ENCODE measurements at places on chromosomes 2 and 18. TPM values are rescaled to one million over a fixed set of nuclear protein-coding genes. Genes with fewer than 3 reads are reported as not detected.

- H3K4me1 ChIP-seq: peaks cover 39% of the 10 kb centered on the region
- H3K4me3 ChIP-seq: no peak overlapping the region
- no peak for DNase-seq
- H3K27ac ChIP-seq: peak overlapping the region; percentile 65
- H3K36me3 ChIP-seq: no peaks in the 10 kb centered on the region
- peaks cover 19% of the 10 kb centered on the region for H3K27me3 ChIP-seq
Observed at GRCh38 chr2:8455236-8456150, 226.4 kb upstream of the ID2 start.

GRCh38 chr2:200578778-200579177 lies 7.0 kb upstream of the AOX1 start:
- H3K27ac ChIP-seq: no peak overlapping the region
- no peaks in the 10 kb centered on the region for H3K27me3 ChIP-seq
- DNase-seq: no peak
- H3K36me3 ChIP-seq: no peaks in the 10 kb centered on the region
- H3K4me3 ChIP-seq: no peak overlapping the region

GRCh38 chr2:232058931-232059330 lies 97.4 kb downstream of the DIS3L2 start:
- H3K4me1 ChIP-seq: no peaks in the 10 kb centered on the region
- H3K4me3 ChIP-seq: no peak overlapping the region
- H3K27me3 ChIP-seq: no peaks in the 10 kb centered on the region
- H3K27ac ChIP-seq: no peak overlapping the region
- no peaks in the 10 kb centered on the region for H3K36me3 ChIP-seq
- no peak for DNase-seq

DNA sequence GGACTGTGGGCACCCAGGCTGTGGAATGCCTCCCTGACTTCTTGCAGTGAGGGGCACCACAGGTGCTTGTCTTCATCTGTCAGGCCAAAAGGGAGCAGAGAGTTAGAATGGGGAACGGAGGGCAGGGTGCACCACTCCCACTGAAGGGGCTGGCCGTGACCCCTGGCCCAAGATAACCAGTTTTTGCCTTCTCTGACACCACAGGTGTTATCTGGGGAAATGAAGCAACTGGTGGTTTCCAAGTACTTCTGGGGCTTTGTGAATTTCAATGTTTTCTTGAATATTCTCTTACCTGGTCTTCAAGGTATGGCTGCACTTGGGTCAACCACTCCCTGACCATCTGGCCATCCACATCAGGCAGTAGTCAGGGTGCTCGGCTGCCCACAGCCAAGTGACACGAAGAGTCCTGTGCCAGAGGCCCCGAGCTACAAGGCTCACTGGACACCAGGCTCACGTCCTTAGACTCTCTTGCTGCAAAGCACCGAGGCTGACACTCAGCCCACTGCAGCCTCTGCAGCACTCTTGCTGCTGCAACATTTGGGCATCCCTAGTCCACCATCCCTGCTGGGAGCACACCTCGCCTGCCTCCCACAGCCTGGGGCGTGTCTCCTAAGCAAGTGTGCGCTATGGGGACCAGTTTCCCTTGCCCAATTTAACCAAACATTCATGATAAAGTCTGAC lies 57.0 kb downstream of the FAM178B start:
- no peaks in the 10 kb centered on the region for H3K27me3 ChIP-seq
- no peaks in the 10 kb centered on the region for H3K36me3 ChIP-seq
- peaks cover 11% of the 10 kb centered on the region for H3K4me1 ChIP-seq
- H3K4me3 ChIP-seq: no peak overlapping the region
- H3K27ac ChIP-seq: no peak overlapping the region

DNA sequence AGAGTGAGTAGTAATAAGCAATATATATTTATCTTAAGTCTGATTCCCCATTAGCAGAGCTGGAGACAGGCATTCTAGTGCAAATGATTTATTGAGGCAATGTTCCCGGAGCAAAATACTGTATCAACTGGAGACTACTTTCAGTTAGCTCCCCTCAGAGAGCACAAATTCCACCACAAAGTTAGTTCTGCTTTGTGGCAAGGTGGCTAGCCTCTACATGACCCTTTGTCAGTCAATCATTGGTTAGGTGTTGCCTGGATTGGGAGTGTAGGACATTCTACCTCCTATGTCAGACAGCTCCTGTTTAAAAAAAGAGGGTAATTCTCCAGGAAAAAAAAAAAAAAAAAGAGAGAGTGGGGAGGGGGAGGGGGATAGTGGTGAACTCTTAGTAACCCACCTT lies 402.2 kb downstream of the NR4A2 start:
- H3K4me3 ChIP-seq: no peak overlapping the region
- no peak overlapping the region for H3K27ac ChIP-seq
- no peak for DNase-seq
- H3K27me3 ChIP-seq: no peaks in the 10 kb centered on the region
- no peaks in the 10 kb centered on the region for H3K4me1 ChIP-seq

- H3K4me1 ChIP-seq: no peaks in the 10 kb centered on the region
- no peak for DNase-seq
- H3K27me3 ChIP-seq: no peaks in the 10 kb centered on the region
- no peaks in the 10 kb centered on the region for H3K36me3 ChIP-seq
- H3K4me3 ChIP-seq: no peak overlapping the region
- no peak overlapping the region for H3K27ac ChIP-seq
Observed at GRCh38 chr2:31150120-31150670, 12.0 kb upstream of the GALNT14 start.

DNA sequence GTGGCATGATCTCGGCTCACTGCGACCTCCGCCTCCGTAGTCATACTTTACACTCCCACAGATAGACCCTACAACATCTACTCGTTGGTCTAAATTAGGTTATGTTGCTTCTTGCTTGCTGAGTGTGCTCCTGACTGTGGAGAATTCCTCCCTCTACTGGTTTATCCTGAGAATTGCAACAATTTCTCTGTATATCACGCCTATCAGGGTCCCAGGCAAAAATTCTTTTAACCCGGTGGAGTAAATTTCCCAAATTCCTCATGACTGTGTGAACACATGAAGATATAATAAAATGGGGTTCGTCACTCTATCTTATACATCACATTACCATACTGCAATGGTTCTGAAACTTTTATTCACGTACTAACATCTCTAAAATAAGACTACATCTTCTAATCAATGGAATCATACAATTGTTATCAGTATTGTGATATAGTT lies 156.7 kb downstream of the EVA1A start:
- no peak overlapping the region for H3K4me3 ChIP-seq
- H3K27ac ChIP-seq: no peak overlapping the region
- no peaks in the 10 kb centered on the region for H3K27me3 ChIP-seq
- DNase-seq: no peak

DNA sequence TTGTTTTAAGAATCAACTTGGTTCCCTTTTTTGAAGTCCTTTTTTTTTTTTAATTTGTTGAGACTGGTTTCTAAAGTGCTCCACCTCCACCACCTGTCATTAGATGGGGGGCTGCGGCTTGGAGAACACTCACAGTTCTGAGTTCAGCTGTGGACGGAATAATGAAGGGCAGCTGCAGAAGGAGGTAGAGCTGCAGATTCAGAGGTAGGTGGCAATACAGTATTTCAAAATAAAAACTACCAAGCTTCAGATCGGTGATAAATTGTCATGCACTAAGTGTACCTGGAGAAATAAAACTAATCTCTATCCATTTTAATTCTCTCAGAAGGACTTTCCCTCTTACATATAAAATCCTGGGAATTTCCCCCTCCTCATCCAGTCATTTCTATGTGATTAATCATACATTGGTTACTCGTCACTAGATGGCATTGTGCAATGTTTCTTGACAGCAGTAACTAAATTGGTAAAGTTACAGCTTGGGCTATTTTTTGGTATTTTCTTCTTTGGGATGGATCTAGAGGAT lies 81.1 kb upstream of the SLC39A10 start:
- no peaks in the 10 kb centered on the region for H3K36me3 ChIP-seq
- peak; percentile 83 for DNase-seq
- no peak overlapping the region for H3K4me3 ChIP-seq
- no peaks in the 10 kb centered on the region for H3K27me3 ChIP-seq

- no peaks in the 10 kb centered on the region for H3K4me1 ChIP-seq
- no peaks in the 10 kb centered on the region for H3K36me3 ChIP-seq
- H3K27ac ChIP-seq: no peak overlapping the region
- no peak for DNase-seq
- no peaks in the 10 kb centered on the region for H3K27me3 ChIP-seq
Observed at GRCh38 chr2:168705534-168706470, 96.6 kb upstream of the NOSTRIN start.

- no peaks in the 10 kb centered on the region for H3K4me1 ChIP-seq
- no peak overlapping the region for H3K4me3 ChIP-seq
- H3K27me3 ChIP-seq: no peaks in the 10 kb centered on the region
- no peak overlapping the region for H3K27ac ChIP-seq
Observed at GRCh38 chr2:225354281-225354774, 45.2 kb upstream of the NYAP2 start.

DNA sequence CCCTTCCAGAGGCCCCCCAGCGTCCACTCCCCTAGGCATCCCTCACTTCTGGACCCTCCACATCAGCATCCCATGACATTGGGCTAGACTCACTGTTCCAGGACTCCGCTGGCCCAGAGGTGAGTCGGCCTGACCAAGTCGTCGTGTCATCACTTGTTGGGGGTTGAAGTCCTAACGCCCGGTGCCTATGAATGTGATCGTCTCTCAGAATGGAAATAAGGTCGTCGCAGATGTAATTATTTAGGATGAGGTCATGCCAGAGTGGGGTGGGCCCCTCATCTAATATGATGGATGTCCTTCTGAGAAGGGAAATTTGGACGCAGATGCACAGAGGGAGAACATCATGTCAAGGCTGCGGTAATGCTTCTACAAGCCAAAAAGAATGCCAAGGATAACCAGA lies 142.7 kb downstream of the AGAP1 start:
- no peaks in the 10 kb centered on the region for H3K27me3 ChIP-seq
- DNase-seq: no peak
- no peak overlapping the region for H3K27ac ChIP-seq

DNA sequence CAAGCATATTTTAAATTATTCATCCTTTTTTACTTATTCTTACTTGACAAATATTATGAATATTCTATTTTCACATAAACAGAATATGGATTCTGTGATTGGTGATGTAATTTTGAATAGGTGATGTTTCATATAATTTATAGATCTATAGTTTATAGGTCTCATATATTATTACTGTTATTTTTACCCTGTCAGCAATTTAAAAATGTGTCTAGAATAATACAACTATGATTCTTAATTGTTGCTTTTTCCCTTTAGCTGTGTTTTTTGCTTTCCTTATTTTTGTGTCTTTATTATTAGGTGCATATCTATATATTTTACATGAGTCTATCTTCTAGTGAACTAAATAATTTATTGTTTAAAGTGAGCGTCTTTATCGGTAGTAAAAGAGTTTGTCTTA lies 226.7 kb upstream of the FSIP2 start:
- H3K27ac ChIP-seq: no peak overlapping the region
- DNase-seq: no peak
- no peaks in the 10 kb centered on the region for H3K36me3 ChIP-seq
- no peaks in the 10 kb centered on the region for H3K4me1 ChIP-seq
- no peak overlapping the region for H3K4me3 ChIP-seq

DNA sequence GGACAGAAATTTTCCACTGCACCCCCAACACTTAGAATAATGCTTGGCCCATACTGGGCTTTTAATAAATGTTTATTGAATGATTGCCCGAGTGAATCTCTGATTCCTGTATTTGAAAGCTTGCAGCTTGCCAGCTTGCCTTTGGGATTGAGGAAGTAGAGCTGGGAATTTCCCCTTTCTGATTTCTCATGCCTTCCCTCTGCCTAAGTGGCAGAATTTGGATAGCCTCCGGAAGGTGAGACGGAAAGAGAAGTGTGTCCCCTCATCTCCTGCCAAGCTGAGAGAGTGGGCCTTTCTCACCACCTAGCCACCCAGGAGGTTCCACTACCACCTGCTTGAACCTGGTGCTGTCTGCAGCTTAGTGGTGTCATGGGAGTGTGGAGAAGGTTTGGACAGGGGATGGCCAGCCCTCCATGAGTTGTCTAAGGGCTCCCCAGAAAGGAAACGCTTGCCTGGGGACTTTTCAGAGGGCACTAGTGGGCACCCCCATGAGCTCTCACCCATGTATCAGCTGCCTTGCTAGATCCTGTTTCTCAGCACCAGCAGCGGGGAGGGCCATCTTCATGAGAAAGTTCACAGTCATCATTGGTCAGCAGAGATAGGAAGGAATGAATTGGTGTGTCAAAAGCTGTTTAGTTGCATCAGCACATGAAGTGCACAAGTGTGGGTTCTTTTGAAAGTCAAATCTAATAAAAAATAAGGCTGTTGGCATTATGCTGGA lies 8.6 kb upstream of the NCOA1 start:
- H3K4me3 ChIP-seq: no peak overlapping the region
- no peaks in the 10 kb centered on the region for H3K27me3 ChIP-seq
- DNase-seq: no peak
- H3K4me1 ChIP-seq: no peaks in the 10 kb centered on the region
- H3K27ac ChIP-seq: peak overlapping the region; percentile 83

DNA sequence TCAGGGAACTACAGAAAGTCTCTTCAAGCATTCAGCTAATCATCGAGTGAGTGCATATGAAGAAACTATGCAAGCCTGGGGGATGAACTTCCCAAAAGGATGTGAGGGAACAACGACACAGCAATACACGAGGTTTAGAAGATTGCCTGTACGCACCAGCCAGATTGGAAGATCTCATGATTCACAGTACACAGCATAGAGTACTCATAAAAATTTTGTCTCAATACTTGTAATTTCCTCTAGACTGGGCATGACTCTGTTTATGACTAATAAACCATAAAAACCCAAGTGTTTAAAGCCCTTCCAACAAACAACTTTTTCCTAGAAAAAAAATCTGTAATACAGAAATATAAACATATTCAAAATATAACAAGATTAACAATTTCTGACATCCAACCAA lies 279.7 kb downstream of the KCNJ3 start:
- no peak for DNase-seq
- no peaks in the 10 kb centered on the region for H3K36me3 ChIP-seq
- H3K27me3 ChIP-seq: no peaks in the 10 kb centered on the region

DNA sequence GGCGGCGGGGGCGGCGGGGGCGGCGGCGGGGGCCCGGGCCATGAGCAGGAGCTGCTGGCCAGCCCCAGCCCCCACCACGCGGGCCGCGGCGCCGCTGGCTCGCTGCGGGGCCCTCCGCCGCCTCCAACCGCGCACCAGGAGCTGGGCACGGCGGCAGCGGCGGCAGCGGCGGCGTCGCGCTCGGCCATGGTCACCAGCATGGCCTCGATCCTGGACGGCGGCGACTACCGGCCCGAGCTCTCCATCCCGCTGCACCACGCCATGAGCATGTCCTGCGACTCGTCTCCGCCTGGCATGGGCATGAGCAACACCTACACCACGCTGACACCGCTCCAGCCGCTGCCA lies 644 bp downstream of the ONECUT2 start:
- no peak overlapping the region for H3K4me3 ChIP-seq
- DNase-seq: no peak
- H3K36me3 ChIP-seq: no peaks in the 10 kb centered on the region
- H3K4me1 ChIP-seq: peaks cover 54% of the 10 kb centered on the region

- H3K36me3 ChIP-seq: no peaks in the 10 kb centered on the region
- H3K27me3 ChIP-seq: peaks cover 29% of the 10 kb centered on the region
Observed at GRCh38 chr2:26172871-26173775, at the start of gene GAREM2. TSS of gene GAREM2 (plus strand) at chr2:26173088. CDS start at chr2:26173221, 133 bp downstream.

Gene SCN3A
- 2.6 TPM for total RNA-seq

Gene TCF23
- 2.5 TPM for total RNA-seq

Gene TMEM169
- total RNA-seq: 0.57 TPM
